ENCODE measurements at places on chromosomes 12 and 14.

- no peak for DNase-seq
These were observed 11.7 kb downstream of the HSP90AA1 start for GRCh38 chr14:102075155-102075554.

- DNase-seq = no peak
These were observed 11.5 kb downstream of the NKX2-1 start for GRCh38 chr14:36508418-36509068.

DNA sequence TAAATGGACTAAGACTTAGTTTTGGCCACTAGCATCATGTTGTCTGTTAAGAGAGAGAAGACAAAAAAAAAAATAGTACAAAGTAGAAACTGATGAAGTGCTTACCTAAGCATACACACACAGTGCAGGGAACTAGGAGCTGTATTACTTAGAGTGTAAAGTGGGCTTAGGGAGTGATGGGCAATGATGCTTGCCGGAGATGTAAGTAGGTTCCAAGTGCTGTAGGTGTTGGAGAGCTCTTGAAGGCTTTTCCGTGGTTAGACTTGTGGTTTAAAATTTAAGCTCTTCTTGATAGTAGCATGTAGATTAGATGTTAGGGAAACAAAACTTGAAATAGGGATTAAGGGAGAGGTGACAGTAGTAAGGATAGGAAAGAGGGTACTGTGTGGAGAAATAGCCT, 34.7 kb downstream of the MIA2 start:
- DNase-seq = peak; percentile 50

- peak; percentile 15 for DNase-seq
These were observed 120.7 kb downstream of the FOXN3 start for GRCh38 chr14:89296281-89296745.

DNA sequence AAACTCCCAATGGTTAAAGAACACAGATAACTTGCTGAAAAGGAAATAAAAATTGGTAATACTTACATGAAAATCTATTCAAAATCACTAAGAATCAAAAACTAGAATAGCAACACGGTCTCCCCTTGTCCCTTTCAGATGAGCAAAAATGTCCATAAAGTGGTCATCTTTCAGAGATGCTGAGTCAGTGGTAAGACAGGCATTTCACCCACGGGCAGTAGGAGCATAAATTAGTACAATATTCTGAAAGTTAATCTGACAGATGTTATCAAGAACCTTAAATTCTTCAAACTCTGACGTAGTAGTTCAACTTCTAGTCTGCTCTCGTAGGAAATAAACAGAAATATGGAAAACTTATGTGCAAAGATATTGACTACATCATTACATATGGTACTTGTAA, 33.1 kb upstream of the GNPNAT1 start:
- no peak for DNase-seq

DNA sequence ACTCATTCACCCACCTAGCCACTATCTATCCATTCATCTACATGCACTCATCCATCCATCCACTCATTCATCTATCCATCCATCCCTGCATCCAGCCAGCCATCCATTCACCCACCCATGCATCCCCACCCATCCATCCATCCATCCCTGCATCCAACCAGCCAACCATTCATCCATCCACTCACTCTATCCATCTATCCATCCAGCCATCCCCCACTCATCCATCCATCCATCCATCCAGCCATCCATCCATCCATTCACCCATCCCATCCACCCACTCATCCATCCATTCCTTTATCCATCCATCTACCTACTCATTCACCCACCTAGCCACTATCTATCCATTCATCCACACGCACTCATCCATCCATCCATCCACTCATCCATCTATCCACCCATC, 73.1 kb downstream of the NOC4L start:
- DNase-seq = no peak

DNA sequence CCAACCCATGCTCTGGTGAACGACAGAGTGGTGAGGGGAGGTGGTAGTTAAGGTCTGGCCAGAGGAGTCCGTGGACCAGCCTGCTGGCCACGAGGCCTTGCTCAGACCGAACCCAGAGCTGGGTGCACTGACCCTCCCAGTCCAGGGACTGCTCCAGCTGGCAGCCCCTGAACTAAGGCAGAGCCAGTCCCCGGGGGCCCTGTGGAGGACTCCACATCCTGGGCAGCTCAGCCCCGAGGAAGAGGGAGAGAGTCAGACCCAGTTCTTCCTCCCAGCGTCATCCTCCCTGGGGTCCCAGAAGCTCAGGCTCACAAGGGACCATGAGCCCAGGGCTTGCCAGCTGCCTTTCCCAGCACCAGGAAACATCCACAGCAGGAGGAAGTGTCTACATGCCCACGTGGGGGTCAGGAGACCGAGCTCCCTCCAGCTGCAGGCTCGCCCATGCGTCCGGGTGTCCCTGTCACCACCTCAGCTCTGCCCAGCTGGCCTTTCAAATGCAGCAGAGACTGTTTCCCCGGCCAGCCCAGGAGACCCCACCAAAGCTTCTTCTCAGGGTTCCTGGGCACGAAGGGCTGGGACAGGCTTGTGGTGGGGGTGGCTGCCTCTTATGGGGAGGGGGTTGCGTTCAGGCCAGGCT, 194.4 kb downstream of the KIF26A start:
- no peak for DNase-seq

DNA sequence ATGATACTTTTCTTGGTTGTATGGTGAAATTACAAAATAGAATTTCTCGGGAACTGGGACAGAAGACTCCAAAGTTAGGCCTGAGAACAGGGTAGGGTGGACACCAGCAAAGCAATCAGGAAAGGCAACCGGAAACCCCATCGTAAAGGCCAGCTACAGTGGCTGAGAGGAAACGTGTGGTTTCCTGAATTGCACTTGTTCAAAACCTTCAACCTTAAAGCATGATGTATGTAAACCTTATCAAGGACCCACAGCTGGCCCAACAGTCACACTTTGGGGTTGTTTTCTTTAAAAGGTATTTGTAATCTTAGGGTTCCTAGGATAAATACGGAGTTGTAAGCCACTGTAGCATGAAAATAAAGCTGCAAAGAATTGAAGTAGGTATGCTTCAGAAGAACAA, 2.2 kb upstream of the PTGDR start:
- peak; percentile 79 for DNase-seq

DNA sequence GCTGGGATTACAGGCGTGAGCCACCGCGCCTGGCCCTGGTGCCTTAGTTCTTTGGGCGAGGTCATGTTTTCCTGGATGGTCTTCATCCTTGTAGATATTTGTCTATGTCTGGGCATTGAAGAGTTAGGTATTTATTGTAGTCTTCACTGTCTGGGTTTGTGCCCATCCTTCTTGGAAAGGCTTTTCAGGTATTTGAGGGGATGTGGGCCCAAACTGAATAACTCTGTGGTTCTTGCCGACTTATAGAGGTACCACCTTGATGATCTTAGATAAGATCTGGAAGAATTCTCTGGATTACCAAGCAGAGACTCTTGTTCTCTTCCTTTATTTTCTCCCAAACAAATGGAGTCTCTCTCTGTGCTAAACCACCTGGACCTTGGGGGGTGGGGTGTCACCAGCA, 18.9 kb downstream of the FGD4 start:
- no peak for DNase-seq

DNA sequence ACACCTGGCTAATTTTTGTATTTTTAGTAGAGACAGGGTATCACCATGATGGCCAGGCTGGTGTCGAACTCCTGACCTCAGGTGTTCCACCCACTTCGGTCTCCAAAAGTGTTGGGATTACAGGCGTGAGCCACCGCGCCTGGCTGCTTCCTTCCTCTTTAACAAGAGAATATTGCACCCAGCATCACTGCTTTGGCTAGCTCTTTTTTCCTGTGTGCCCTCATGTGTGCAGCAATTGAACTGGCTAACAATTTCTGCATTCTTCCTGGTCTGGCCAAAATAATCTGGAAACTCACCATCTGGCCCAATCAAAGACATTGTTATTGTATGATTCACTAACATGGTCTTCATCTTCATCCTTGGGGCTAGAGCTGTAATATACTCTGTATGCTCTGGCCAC, 2.7 kb upstream of the ASB8 start:
- DNase-seq = no peak

DNA sequence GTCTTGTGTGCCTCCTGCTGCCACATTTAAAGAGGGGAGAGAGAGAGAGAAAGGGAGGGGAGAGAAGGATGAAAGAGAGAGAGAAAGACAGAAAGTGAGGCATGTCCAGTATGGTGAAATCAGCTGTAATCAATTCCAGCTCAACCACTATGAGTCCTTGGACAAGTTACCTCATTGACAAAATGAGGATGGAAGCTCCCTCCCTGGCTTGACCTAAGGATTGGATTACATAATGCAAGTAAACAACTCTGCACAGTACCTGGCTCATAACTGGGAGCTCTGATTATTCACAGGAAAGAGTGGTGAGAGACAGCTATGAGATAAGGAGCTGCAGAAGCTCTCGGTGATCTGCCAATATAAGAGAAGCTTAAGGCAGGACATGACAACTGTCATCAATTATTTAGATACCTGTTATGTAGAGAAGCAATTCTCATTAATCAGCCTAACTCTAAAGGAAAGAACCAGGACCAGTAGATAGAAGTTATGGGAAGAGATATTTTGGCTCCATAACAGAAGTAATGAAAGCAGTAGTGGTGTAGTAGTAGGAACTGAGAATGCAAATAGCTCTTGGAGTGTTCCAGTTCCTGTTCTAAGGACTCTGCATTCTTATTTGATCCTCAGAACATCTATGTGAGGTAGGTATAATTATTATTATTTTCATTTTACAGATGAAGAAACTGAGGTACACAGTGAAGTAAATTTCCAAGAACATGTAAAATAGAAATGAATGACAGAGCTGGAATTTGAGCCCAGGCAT, 791.6 kb downstream of the DIO2 start:
- no peak for DNase-seq

- no peak for DNase-seq
These were observed 3.7 kb downstream of the GZMB start for GRCh38 chr14:24630087-24630871.

DNA sequence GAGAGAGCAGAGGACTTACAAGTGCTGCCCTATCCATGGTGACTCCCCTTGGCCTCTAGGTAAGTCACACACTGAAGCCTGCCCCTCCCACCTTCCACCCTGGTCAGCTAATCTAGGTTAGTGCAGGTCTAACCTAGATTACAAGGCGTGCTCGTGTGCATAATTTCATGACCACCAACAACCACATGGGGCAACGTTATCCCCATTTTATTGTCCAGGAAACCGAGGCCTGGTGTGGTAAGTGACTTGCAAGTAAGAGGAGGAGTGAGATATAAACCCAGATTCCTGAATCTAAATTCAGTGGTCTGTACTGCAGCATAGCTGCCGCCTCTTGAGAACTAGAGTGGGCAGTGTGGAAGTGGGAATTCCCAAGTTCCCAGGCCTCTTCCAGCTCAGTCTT, 171.1 kb downstream of the DAD1 start:
- DNase-seq = peak; percentile 37

- DNase-seq = no peak
These were observed 32.8 kb downstream of the UBE3B start for GRCh38 chr12:109510196-109510595.

- no peak for DNase-seq
These were observed 100.2 kb downstream of the NELL2 start for GRCh38 chr12:44775901-44776300.

GRCh38 chr14:45144658-45145057, 8.9 kb downstream of the FANCM start:
- no peak for DNase-seq

DNA sequence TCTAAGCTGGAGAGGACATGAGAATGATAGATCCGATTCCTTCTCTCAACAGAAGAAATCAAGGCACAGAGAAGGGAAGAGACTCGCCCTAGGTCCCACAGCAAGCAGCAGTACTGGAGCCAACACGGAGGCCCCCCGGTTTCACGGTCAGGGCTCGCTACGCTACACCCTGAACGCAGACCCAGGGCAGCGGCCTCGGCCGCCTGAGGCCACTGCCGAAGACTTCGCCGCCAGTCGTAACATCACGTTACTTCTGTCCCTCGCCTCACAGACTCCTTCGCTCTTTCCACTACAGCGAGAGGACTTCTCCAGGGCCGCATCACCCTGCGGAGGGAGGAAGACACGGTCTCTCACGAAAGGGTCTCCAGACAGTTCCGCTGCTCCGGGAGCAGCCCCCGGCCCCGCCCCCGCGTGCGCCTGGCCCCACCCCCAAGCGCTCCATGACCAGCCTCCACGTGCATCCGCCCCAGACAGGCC, 411 bp upstream of the DCAF4 start:
- DNase-seq = no peak

DNA sequence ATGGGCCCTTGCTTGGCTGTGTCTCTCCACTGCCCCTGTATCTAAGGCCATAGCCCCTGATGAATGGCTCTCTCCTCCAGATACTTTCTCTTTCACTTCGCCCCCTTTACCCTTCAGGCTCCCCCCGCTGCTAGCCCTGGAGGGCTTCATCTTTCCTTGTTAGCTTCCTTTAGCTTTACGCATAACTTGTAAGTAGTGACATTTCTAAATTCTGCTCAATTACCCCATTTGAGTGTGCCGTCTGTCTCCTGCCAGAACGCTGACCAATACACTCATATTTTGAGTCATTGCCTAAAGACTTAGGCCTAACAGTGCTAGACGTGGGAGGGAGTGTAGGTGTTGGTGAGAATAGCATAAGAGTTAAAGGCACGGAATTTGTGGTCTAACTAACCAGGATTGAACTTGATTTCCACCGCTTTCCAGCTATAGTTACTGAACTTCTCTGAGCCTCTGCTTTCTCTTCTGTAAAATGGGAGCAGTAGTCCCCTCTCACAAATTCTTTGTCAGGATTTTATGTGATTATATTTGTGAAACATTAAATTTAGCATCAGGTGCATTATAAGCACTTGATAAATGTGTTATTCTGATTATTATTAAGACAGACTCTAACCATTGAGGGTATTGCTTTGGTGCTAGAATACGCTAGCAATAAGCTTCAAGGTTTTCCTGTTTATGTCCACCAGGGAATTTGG, 129.3 kb downstream of the ZFP36L1 start:
- no peak for DNase-seq

GRCh38 chr12:91361864-91362263, 179.2 kb upstream of the DCN start:
- peak; percentile 54 for DNase-seq

- DNase-seq = peak; percentile 88
These were observed 17.0 kb downstream of the EEA1 start for GRCh38 chr12:92912052-92912451.

DNA sequence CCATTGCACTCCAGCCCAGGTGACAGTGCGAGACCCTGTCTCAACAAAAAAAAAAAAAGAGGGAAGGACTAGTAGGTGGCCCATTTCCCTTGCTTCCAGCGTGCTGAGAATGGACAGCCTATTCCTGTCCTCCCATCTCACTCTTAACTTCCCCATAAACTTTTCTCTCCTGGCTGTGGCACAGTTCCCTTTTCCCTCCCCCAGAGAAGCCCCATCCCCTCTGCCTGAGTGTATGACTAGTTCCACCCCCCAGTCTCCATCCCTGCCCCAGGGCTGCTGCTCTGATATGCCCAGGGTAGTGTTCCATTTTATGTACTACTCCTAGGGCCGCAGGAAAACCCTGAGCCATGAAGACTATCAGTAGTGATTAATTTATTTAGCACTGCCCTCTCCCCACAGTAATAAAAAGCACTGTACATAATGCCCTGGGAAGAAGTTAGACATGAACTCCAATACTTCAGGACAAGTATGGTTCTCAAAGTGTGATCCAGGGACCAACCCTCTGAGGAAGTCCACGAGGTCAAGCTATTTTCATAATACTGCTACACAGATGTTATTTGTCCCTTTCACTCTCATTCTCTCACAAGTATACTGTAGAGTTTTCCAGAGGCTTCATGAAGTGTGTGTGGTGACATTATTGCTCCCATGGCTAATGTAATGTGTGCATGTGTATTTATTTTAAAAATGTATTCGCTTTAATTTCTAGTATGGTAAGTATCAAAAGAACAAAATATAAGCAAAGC, 11.5 kb upstream of the CHD4 start:
- DNase-seq = peak; percentile 48
